ENCODE measurements at places on chromosomes 7 and 10. TPM values are rescaled to one million over a fixed set of nuclear protein-coding genes. Genes with fewer than 3 reads are reported as not detected.

- no peak for DNase-seq
Measured at GRCh38 chr10:4498711-4499251, 327.2 kb upstream of the AKR1E2 start.

DNA sequence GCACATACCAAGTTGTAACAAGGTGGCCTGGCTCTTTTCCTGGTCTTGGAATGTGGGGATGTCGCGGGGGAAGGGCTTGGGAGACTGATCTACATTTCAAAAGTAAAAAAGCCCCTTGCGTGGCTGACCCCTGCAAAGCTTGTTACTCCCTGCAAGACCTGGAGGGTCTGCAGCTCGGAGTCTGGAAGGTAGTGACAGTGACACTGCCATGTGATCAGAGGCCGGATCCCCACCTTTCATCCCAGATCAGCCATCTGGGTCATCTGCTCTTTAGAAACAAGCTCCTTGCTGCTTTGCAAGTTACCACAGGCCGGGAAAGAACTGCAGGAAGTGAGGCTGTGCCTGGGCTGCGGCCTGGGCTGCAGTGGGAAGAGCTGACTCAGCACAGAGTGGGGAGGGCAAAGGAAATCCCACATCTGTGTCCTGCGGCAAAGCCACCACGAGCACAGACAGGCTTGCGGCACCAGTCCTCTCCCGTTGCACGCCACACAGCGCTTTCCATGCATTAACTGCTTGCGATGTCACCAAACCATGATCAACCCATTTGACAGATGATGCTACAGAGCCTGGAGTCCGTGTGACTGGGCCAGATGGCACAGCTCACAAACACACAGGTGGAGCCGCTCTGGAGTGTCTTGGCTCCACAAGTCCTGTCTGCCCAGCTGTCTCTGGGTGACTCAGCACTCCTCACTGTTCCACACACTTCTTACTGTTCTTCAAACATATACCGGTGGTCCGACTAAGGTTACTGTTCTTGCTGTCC, 97.7 kb downstream of the SH3PXD2A start:
- no peak for DNase-seq

DNA sequence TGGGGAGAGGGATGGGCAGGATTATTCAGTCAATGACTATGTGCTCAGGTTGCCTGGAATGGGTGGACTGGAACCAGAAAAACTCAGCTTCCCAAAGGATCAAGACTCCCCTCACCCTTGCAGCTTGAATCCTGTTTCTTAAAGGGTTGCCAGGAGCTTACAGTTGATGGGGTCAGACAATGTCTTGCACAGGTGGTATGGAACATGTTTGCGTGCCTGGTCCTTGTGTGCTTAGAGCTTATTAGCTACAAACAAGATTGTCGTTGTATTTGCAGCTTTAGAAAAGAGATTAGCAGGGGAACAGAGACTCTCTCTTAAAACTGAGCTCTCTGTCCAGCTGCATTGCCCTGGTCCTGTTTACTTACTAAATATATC, 56.9 kb downstream of the PRR15 start:
- no peak for DNase-seq

DNA sequence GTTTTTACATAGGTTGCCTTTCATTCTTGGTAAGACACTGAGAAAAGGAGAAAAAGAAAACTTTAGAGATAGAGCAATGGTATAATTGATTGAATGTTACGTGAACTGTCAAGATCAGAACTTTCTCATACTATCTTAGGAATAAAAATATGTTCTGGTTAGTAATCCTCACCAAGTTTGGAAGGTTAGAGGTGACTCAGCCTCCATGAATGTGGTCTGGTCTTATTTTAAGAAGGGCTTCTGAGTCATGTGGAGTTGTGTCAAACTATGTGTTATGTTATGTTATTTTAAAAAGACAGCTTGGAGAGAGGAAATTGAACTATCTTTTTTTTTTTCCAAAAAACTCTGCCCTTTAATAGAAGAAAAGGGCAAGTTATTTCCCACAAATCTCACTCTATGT, 458.6 kb upstream of the KLF6 start:
- DNase-seq, result peak; percentile 96

GRCh38 chr10:90274721-90275468, 573.5 kb downstream of the KIF20B start:
- no peak for DNase-seq

- DNase-seq, result no peak
Measured at GRCh38 chr10:89389254-89389653, 3.2 kb upstream of the IFIT1 start.

DNA sequence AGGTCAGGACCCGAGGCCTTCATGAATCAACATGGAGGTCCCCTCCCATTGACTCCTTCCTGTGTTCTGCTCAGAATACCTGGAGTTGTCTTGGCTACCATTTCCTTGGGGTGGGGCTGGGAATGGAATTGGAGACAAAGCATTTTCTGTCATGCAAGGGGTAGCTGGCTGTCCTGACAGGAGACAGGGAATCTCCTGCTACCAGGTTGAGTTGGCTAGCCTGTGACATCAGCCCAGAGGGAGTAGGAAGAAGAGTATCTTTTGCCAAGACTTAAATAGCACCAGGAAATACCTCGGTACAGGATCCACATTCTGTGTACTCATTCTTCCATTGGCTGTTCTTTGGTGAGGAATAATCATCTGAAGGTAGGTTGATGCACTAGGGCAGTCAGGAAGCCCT, 4.9 kb downstream of the ZDHHC16 start:
- DNase-seq, result no peak

DNA sequence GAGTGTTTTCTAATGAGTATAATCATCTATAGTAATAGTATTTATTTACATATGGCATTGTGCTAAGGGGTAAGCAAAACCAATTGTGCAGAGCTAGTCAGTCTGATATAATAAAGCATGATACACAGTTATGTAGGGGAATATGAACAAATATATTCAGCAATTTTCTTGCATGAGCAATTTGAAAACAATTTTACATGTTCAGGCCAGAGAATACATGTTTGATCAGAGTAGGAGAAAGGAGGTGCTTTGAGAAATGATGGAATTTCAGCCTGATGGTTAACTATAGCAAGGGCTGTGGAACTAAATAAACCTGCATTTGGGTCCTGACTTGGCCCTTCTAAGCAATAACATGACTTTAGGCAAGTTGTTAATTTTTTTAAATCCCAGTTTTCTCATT, 214.5 kb downstream of the TWIST1 start:
- DNase-seq, result no peak

- no peak for DNase-seq
Measured at GRCh38 chr7:47758546-47758945, 176.6 kb upstream of the TNS3 start.

DNA sequence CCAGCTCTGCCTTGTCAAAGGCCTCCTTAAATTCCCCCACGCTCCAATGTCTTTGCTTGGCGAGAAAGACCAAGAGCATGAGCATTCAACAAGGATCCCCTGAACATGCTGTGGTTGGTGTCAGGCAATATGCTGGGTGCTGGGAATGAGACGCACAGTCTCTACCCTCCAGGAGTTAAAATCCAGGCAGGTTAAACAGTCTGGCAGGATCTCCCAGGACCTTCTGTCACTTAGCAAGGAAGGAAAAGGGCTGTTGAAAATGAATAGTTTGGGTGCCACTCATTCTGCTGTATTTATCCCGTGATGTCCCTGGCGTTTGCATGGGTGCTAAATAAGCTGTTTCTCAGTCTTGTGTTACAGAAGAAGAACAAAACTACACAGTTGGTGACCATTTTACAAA, 21.9 kb upstream of the ITGA8 start:
- DNase-seq, result no peak

DNA sequence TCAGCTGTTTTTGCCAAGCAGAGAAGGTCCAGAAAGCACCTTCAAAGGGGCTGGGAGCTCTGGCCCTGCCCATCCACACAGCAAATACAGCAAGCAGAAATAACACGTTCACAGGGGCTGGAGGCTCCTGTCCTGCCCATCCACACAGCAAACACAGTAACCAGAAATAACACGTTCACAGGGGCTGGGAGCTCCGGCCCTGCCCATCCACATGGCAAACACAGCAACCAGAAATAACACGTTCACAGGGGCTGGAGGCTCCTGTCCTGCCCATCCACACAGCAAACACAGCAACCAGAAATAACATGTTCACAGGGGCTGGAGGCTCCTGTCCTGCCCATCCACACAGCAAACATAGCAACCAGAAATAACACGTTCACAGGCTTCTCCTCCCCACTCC, 558.1 kb downstream of the PTPRN2 start:
- DNase-seq, result no peak

- DNase-seq, result peak; percentile 7
Measured at GRCh38 chr10:81179805-81180452, 642.2 kb downstream of the SH2D4B start.

DNA sequence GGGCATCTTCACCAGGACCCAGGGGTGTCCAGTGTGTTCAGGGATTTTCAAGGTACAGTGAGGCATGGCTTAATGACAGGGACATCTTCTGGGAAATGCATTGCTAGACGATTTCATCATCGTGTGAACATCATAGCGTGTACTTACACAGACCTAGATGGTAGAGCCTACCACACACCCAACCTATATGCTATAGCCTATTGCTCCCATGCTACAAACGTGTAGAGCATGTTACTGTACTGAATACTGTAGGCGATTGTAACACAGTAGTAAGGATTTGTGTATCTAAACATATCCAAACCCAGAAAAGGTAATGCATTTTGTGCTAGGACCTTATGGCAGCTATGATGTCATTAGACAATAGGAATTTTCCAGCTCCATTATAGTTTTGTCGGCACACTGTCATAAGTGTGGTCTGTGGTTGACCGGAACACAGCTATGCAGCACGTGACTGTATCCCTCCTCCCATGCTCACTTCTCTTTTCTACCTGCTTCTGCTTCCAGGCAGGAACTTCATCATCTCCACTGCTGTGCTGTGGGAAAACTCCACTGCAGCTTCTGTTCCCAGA, 416.2 kb upstream of the NFE2L3 start:
- no peak for DNase-seq

GRCh38 chr7:123433665-123434064, 100.7 kb downstream of the IQUB start:
- DNase-seq, result no peak

Gene SLC13A1
- total RNA-seq, result not detected

Gene GIMAP4
- total RNA-seq, result 0.13 TPM

Gene RBM20
- total RNA-seq, result 3.3 TPM

Gene TMEM270
- not detected for total RNA-seq

Gene ERVW-1
- not detected for total RNA-seq

Gene STEAP1
- total RNA-seq, result 6.9 TPM

Gene ANKRD61
- total RNA-seq, result not detected

Gene CALHM3
- total RNA-seq, result not detected

Gene PSD
- 2.0 TPM for total RNA-seq

Gene NMT2
- total RNA-seq, result 11.2 TPM
